ENCODE measurements at places on chromosomes 12 and 14.

- no peak for DNase-seq
These were observed 58.0 kb downstream of the DIP2B start for GRCh38 chr12:50562520-50563433.

- no peak for DNase-seq
These were observed 337.1 kb downstream of the PCNX1 start for GRCh38 chr14:71244341-71244740.

GRCh38 chr14:44170101-44170500 is 337.0 kb downstream of the FSCB start:
- no peak for DNase-seq

DNA sequence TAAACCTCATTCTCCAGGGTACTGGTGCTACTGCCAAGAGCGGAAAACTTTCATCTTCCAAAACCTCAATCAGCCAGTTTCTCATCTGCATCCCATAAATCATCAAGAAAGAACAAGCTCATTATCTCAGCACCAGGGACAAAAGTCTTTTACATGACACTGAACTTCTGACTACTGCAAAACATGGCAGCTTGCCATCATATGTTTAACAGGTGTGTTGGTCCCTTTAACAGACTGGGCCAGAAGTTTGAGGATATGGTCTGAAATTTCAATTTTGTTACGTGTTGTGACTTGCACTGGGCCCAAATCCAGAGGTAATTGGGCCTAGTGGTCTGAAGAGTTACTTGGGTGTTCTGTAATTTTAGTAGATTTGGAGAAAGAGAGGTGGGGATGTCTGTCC is 305.4 kb upstream of the SEL1L start:
- DNase-seq, result no peak

GRCh38 chr12:81863406-81863805 is 104.3 kb upstream of the PPFIA2 start:
- no peak for DNase-seq

DNA sequence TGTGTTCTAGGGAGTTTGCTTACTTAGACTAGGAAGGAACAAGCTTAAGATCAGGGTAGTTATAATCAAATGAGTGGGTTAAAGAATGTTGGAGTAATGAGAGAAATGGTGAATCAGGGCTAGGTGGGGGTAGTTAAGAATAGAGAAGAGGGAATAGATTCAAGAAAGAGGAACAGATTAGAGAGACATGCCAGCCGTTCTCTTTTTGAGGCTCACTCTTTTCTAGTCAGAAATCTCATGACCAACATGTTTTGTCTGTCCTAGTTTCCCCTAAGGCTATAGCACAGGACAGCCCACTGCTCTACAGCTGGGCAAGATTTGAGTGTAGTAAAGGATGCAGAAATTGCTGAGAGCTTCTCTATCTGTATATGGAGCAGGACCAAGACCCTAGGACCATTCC is 258.4 kb downstream of the AKAP6 start:
- DNase-seq, result no peak

DNA sequence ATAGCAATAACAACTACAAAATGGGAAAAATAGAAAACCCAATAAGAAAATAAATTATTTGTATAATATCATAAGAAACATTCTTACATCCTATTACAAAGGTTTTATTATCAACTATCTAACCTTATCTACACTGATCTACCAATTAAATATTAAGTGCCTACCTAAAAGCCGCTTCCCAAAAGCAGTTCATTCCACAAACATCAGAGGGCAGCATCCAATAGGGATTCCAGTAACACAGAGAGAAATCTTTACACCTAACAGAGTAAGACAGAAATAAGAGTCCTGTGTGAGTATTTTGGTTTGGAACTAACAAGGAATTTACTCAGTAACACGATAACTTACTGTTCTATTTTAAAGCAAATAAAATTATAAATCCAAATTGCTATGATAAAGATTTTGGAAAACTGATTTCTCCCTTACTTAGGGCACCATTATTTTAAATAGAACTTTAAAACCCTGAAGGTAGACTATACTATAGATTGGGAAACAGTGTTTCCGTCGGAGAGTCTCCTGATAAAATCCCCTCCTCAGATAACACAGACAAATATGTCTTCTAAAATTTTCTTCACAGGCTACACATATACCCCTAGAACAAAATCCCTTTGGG is 15.0 kb downstream of the GXYLT1 start:
- DNase-seq, result no peak

DNA sequence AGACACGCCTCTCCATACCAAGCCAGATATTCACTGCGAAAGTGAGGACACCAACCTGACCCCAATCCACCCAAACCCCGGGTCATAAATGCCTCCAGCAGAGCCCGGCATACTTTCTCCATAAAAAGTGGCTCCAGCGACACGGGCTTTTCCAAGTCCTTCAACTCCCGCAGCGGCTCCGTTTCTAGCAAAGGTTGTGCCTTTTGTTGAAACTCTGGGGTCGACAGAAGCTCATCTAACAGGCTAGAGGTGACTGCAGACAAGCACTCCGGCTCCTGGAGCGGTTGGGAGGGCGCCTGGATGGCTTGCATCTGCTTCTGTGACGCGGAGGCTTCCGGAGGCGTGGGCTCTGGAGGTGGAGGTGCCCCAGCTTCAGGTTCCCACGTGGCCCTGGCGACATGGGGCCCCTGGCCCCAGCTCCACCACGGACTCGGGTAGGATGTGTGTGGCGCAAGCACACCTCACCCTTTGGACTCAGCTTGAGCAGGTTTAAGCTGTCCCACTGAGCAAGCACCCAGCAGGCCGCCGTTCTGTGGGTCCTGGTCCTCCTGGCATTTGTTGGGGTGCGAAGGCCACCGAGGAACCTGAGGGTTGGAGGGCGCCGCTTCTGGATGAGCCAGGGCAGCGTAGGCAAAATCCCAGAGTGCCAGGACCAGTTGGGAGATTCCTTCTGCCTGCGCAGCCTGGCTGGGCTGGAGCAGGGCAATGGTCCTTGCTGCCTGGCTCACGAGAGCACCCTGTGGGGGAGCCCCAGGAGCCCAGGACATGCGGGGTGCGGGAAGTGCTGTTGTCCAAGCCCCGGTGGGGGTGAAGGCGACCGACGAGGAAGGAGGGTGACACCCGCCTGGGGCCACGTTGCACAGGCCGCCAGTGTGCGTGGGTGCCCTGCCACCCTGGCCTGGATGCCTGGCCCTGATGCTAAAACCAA is 186.3 kb downstream of the ALG10 start:
- DNase-seq, result no peak

- no peak for DNase-seq
These were observed 144.9 kb upstream of the CRY1 start for GRCh38 chr12:107238296-107238695.

DNA sequence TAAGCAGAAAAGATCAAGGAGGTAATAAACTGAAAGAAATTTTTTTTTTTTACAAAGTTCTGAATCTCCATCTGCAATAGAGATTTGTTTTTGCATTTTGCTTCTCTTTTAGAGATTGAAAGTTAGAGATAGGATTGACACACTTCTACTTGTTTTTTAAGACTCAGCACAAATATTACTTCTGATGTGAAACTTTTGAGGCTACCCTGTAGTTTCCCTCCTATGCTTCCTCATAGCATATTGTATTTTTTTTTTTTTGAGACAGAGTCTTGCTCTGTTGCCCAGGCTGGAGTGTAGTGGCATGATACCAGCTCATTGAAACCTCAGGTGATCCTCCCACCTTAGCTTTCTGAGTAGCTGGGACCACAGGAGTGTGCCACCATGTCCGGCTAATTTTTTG is 32.1 kb upstream of the SGPP1 start:
- no peak for DNase-seq

GRCh38 chr14:39469094-39469710 is 37.0 kb upstream of the FBXO33 start:
- DNase-seq, result no peak

GRCh38 chr14:105273062-105273461 is 24.7 kb downstream of the BTBD6 start:
- DNase-seq, result no peak

GRCh38 chr14:52303236-52303635 is 10.9 kb upstream of the PTGER2 start:
- DNase-seq, result no peak

GRCh38 chr12:40198601-40199000 is 26.2 kb upstream of the LRRK2 start:
- no peak for DNase-seq

DNA sequence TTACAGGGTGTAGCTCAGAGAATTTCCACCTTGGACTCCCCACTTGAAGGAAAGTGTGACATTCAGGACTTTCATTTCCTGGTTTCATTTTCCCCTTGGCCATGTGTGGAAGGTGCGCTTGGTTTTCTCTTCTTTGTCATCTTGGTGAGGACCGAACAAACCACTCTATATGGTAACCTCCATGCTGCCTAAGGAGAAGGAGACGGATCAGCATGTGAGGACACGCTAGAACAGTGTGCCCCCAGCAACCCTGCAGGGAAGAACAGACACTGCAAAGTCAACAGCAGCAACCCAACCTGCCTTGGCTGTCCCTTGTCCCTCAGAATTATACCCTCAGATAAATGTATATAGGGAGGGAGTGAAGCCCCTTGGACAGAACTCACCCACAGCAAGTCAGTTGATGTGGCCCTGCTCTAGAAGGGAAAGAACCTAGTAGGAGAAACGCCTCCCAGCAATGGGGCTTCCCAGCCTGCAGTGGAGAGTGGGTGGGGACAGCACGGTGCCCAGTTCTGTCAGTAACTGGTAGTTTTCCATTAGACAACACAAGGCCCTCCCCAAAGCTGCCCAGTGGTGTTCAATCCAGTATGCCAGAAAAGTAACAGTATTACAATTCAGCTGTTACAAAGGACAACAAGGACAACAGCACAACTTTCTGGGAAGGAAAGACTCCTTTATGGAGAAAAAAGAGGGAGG is 18.9 kb upstream of the COCH start:
- no peak for DNase-seq

DNA sequence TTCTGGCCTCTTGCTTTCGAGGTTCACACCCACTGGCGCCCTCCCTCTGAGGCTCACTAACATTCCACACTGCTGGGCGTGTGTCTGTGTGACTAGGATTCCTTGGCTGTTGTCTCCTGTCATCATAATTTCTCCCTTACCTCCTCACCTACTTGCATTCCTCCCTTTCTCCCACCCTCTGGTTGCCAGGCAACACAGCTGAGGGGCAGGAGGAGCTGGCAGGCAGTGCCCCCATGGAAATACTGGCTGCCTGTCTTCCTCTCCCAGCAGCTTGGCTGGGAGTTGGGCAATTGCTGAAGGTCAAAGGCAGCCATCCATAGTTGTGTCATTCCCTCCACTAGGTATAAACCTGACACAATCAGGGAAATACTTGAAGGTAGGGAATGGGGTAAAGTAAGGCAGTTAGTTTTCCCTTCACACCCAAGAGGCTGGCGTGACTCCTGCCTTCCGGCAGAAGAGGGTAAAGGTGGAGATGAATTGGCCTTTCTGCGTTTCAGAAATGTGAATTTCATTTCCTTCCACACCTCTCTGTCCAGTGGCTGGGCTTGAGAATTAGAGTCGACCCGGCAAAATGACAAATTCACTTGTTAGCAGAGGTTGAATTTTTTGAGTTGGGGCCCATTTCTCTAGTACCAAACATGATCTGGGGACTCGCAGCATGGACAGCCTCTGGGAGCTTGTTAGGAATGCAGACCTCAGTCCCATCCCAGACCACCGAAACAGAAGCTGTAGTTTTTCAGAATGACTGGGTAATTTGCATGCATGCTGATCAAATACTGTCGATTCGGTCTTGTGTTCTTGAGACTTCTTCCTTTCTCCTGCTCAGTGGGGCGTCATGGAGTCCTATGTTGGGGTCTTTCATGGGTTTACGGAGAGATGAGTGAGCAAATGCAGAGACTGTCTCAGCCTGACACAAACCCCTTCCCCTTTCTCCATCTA is 24.3 kb upstream of the EMP1 start:
- DNase-seq, result no peak

GRCh38 chr12:31206038-31206670 is 119.8 kb downstream of the SINHCAF start:
- no peak for DNase-seq

DNA sequence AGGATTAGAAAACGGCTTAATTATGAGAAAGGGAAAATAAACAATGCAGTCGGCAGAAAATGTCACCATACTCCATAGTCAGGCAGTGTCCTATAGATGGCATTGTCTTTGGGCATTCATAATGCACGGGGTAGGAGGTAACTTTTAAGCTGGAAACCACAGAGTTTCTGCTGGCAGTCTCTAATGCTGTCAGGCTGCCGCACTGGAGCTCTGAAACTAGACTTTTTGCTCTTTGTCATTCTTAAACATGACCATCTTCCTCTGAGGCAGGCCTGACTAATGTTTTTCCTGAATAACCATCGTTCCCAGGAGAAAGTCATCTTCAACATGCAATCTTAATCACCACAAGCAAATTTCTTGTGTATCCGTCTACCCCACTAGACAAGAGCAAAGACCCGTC is 108.8 kb downstream of the ETNK1 start:
- DNase-seq, result no peak

GRCh38 chr12:4771172-4771959 is 51.2 kb downstream of the GALNT8 start:
- DNase-seq, result no peak

- DNase-seq, result no peak
These were observed 150.6 kb downstream of the ADCK1 start for GRCh38 chr14:77950371-77951063.

GRCh38 chr14:61553730-61554641 is 141.3 kb upstream of the HIF1A start:
- no peak for DNase-seq

DNA sequence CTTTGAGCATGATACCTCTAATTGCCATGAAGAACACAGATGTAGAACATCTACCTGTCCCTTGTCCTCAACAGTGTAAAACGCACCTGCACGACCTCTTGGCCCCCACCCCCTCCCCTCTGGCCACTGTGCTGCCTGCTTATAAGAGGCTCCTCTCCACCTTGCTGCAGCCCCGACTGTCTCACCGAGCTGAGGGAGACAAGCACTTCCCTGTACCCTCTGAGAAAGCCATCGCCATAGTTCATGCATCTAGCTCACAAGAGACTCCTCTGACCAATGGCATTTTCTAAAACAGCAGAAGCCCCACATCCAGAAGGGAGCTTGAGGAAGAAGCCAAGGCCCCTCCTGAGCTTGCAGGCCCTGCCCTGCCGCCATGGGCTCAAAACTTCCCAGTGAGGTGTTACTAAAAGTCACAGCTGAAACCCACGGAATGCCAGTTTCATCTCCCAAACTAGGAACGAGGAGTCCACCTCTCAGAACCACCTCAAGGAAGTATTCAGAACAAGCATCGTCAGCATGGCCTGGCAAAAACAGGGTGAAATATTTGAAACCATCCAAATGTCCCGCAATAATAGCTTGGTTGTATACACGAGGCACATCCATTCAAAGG is 21.5 kb upstream of the ANO2 start:
- no peak for DNase-seq

DNA sequence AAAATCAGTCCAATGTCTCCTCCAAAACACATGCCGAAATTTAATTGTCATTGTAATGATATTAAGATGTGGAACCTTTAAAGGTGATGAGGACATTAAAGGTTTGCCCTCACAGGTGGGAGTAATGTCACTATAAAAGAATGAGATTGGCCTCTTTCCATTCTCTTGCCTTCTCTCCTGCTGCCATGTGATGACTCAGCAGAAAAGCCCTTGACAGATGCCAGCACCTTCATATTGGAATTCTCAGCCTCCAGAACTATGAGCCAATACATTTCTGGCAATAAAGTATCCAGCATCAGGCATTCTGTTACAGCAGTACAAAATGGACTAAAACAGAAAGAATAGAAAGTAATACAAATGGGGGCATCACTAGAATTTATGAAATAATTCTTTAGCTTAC is 609.7 kb downstream of the SLC16A7 start:
- DNase-seq, result no peak

All from NCI-H1436 treated with DMSO at 0.1 percent for 48 hours (cell line).